ENCODE measurements at places on chromosomes 2 and 18. TPM values are rescaled to one million over a fixed set of nuclear protein-coding genes. Genes with fewer than 3 reads are reported as not detected.

The MYO7B gene
- polyA plus RNA-seq: 2.3 TPM

DNA sequence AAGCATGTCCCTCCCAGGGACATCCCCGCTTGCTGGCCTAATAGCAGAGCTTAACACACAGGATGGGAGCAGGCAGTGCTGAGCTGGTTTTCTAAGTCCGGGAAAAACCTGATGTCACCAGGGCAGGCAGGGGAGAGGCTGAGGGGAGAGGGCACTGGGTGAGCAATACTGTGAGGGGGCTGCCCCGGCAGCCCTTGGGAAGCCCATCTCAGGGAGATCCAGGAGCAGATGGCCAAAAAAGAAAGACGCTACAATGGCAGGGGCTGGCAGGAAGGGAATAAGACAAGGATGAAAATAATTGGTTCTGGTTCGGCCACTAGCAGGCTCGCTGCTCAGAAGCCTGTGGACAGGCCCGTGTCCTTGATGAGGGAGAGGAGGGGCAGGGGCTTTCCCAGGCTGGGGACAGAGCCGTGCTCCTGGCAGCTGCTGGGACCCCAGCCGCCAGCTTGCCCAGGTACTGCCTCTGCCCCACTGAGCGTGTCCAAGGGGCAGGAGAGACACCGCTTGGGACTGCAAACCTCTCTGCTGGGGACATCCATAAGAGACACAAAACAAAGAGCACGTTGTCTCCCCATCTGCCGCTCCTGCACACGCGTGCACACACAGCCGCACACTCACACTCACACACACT is 30.2 kb downstream of the SMAD7 start:
- peaks cover 4% of the 10 kb centered on the region for H3K36me3 ChIP-seq
- no peak overlapping the region for H3K27ac ChIP-seq
- H3K4me3 ChIP-seq: no peak overlapping the region

- H3K36me3 ChIP-seq: no peaks in the 10 kb centered on the region
- no peaks in the 10 kb centered on the region for H3K27me3 ChIP-seq
- peak overlapping the region; percentile 44 for H3K27ac ChIP-seq
- no peaks in the 10 kb centered on the region for H3K4me1 ChIP-seq
Observed at GRCh38 chr18:29311580-29311979, 1134.7 kb upstream of the CDH2 start.

GRCh38 chr2:239225871-239226561 is 174.8 kb downstream of the HDAC4 start:
- no peak for DNase-seq
- no peak overlapping the region for H3K4me3 ChIP-seq
- H3K4me1 ChIP-seq: peaks cover 70% of the 10 kb centered on the region
- H3K27me3 ChIP-seq: no peaks in the 10 kb centered on the region
- no peaks in the 10 kb centered on the region for H3K36me3 ChIP-seq

DNA sequence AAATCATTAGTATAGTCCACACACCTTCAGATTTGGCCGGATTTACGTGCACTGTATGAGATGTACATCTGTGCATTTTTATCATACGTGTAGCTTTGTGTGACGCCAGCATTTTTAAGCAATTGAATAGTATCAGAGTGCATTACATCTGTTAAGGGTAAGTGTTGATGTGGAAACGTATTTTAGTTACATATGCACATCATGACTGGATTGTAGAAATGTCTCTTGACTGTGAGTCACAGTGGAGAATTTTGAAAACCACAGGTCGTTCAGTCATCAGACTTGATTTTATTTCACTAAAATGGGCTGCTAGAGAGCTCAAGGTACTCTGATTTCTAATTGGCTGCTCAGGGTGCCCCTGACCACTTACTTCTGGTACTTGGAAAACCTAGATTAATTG is 5.4 kb upstream of the GPBAR1 start:
- H3K4me1 ChIP-seq: peaks cover 56% of the 10 kb centered on the region
- H3K27ac ChIP-seq: no peak overlapping the region
- peaks cover 65% of the 10 kb centered on the region for H3K36me3 ChIP-seq
- no peak for DNase-seq
- no peak overlapping the region for H3K4me3 ChIP-seq

DNA sequence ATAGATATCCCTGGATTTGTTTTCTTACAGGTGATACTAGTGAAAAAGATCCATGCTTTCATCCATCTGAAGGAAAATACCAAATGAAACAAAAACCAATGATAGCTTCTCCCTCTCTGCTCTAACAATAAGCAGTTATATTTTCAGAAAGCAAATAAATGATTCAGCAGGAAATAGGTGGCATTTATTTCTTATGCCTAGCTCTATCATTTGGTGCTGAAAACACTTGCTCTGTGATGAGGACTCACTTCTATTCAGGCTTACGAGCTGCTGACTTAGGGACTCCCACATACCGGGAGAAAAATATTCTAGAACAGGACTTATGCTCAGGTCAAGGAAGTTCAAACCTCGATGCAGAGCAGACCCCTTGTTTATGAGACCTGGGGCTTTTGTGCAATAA is 142.6 kb downstream of the SETBP1 start:
- DNase-seq: no peak
- no peak overlapping the region for H3K27ac ChIP-seq
- H3K4me1 ChIP-seq: peaks cover 22% of the 10 kb centered on the region
- H3K4me3 ChIP-seq: no peak overlapping the region

Data from heart right ventricle (tissue), 16 donors.